ENCODE measurements at places on chromosomes 3 and 15.

GRCh38 chr15:80727196-80727595 lies 32.1 kb downstream of the ABHD17C start:
- no peak for DNase-seq

DNA sequence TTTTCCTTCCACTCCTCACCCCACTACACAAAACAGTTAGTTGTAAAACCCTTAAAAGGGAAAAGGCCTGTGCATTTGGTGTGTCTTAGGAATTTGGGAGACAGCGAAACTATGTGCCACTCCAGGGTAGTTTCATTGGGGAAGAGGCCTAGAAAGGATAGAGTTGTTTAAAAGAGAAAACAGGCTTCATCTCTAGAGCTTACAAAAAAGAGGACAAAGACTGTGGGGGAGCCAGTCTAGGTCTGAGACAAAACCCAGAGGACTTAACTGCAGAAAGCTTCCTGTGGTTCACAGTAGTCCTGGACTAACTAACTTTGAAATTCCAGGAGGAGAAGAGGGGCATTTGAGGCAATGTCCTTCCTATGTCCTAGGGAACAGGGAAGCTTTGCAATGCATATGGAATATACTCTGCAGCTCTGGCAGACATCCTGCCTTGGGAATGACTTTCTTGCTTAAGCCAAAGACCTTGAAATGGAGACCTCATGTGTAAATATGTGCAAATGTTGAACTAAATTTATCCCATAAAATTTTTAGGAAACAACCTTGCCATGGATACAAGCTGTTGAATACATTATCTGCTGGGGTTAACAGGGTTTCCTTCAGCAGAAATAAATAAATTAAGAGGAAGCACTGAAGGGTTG lies 159.4 kb downstream of the LSAMP start:
- DNase-seq = no peak

GRCh38 chr3:61664105-61664482 lies 102.7 kb downstream of the PTPRG start:
- DNase-seq = no peak

DNA sequence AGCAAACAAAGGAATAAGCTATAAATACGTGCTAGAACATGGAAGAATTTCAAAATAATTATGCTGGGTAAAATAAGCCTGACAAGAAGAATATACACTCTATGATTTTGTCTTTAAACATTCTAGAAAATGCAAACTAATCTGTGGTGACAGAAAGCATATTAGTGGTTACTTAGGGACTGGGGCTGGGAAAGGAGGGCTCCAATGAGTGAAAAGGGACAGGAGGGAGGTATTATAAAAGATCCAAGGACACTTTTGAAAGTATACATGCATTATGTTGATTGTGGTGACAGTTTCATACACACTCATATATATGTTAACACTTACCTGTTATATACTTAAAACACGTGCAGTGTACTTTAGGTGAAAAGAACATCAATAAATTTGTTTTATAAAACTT lies 23.0 kb downstream of the MYH15 start:
- DNase-seq = no peak

- DNase-seq = no peak
Measured at GRCh38 chr3:183158551-183159006, 4.0 kb downstream of the LAMP3 start.

DNA sequence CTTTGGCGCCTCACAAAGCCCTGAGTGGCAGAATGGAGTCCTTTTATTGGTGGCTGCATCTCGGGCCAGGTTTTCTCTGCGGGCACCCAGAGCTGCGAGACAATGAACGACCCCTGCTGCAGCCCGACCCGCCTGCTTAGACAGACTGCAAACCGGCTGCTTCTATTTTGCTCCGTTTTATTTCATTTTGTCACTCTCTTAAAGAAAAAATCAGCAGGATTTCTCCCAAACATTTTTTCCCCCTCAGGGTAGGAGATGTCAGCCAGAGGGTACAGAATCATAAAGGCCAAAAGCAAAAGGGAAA lies 64.8 kb downstream of the OXNAD1 start:
- no peak for DNase-seq

GRCh38 chr15:40855706-40856234 lies 11.9 kb downstream of the SPINT1 start:
- no peak for DNase-seq

- no peak for DNase-seq
Measured at GRCh38 chr15:74983725-74984231, 11.6 kb upstream of the SCAMP5 start.

- DNase-seq = no peak
Measured at GRCh38 chr15:63708126-63708772, 111.1 kb downstream of the FBXL22 start.

DNA sequence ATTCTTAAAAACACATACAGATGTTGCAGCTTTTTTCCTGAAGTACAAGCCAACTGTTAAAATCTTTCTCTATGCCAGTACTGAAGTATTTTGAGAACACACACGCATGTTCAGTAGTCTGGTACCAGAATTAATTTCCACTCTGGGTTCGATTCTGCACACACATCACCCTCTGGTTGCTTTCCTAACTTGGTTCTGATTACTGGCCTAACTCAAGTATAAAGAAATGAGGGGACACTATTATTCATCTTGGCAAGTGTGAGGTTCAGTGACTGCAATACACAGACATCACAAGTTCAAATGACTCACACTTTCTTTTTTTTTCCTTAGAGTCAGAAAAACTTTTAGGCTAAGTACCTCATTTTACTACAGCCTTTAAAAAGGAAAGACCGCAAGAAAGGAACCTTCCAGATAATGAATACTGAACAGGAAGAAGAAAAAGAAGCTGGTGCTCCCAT lies 37.4 kb upstream of the LDHAL6B start:
- DNase-seq = no peak

GRCh38 chr15:31296219-31296645 lies 30.4 kb upstream of the KLF13 start:
- DNase-seq = peak; percentile 40

DNA sequence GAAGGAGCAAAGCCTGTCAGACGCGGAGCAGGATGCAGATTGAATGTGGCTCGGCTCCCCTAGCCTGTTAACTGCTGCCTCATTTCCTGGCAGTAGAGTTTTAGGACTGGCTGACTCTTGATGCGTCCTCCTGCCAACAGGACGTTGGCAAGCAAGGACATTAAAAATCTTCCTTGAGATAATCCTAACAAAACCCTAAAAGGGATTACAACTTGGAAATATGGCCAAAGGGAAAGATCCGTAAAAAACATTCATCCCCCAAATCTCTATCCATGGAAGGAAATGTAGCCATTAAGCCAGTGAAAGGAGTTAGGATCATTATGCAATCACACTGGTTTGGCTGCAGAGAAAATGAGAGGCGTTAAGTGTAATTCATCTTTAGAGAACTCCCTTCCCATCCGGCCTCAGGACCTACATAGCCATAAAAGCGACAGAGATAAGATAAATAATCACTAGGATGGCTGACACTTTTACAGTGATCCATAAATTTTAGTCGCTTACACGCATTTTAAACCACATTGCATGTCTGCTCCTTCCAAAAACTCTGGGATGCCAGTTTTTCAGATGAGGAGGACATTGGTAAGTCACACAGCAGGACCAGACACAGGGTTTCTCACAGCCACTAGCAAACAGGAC lies 44.5 kb upstream of the C3orf80 start:
- DNase-seq = no peak

Data from hematopoietic multipotent progenitor cell treated with erythropoietin and hydrocortisone succinate and interleukin-3 and kit ligand, for 15 days (in vitro differentiated cells).